Naive thymus-derived CD4-positive, alpha-beta T cell (primary cell): ENCODE measurements at places on chromosomes 5 and 9. TPM values are rescaled to one million over a fixed set of nuclear protein-coding genes. Genes with fewer than 3 reads are reported as not detected.

GRCh38 chr5:78889369-78890140 lies 95.6 kb downstream of the ARSB start:
- no peak for DNase-seq

DNA sequence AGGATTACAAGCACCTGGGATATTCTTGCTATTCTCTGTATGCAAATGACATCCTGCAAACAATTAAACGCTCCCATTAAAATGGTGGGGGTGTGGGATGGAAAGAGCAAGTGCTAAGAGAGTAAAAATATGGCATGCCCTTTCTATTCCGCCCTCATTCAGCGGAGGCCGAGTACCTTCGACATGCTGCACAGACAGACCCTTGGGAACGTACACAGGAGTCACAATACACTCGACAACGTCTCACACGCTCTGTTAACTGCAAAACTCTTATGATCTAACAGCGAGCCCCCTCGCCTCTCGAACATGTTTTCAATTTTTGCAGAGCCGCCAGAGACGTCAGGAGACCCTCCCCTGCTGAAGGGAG lies 322.2 kb downstream of the CEMIP2 start:
- no peak for DNase-seq

- no peak for DNase-seq
Observed at GRCh38 chr9:133361507-133362092, 5.2 kb downstream of the SURF2 start.

GRCh38 chr5:32504989-32505596 lies 60.6 kb upstream of the ZFR start:
- DNase-seq, result peak; percentile 11

GRCh38 chr9:32940740-32941139 lies 60.7 kb downstream of the APTX start:
- no peak for DNase-seq

DNA sequence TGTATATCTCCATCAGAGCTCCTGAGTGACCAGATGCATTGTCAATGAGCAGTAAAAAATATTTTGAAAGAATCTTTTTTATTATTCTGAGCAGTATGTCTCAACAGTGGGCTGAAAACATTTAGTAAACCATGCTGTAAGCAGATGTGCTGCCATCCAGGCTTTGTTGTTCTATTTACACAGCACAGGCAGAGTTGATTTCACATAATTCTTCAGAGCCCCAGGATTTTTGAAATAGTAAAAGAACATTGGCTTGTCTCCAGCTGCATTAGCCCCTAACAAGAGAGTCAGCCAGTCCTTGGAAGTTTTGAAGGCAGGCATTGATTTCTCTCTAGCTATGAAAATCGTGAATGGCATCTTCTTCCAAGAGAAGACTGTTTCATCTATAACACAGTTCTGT lies 25.2 kb upstream of the ENTREP1 start:
- no peak for DNase-seq

The ZNF79 gene
- 10.8 TPM for polyA plus RNA-seq

The TSSK1B gene
- polyA plus RNA-seq, result not detected

The MEIKIN gene
- polyA plus RNA-seq, result not detected
